ENCODE measurements at places on chromosomes 12 and 14. TPM values are rescaled to one million over a fixed set of nuclear protein-coding genes. Genes with fewer than 3 reads are reported as not detected.

DNA sequence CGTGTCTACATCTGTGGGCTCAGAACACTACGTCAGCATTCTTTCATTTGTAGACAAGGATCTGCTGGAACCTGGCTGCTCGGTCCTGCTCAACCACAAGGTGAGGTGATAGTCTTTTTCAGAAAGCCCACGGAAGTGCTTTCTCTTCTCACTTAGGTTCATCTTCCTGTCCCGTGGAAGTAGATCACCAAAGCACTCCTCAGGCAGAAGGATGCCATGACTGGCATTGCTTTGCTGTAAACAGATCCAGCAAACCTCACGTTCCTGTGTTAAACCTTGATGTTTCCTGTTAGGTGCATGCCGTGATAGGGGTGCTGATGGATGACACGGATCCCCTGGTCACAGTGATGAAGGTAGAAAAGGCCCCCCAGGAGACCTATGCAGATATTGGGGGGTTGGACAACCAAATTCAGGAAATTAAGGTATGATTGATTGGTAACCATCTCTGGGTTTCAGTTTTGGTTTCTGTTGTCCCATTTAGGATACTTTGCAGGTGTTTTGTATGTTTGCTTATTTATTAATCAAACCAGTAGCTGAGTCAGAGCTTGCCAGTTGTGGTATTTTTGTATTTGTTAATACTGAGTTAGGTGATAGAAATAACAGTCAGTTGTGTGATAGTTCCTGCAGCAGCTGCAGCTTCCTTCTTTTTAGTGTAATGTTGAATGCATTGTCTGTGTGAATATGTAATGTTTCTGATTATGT is 7.5 kb downstream of the PSMC1 start:
- no peak for DNase-seq

- DNase-seq, result no peak
These were observed 19.1 kb downstream of the POU6F1 start for GRCh38 chr12:51198568-51199365.

DNA sequence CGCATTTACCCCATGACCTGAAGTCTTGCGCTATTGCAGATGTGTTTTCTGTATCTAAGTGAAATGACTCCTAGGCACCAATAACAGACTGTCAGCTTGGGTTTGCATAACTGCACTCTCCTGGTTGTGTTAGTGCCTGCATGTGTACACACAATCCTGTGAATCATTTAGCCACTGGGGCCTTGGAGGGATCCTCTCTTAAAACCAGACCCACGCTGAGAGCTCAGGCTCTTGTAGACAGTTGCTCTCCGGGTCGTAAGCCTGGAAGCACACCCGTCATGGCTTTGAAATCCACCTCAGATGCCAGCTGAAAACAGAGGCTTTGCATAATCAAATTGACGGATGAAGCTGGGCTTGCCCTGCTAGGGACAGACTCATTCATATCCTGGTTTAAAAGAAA is 79.2 kb upstream of the RBM19 start:
- DNase-seq, result no peak

DNA sequence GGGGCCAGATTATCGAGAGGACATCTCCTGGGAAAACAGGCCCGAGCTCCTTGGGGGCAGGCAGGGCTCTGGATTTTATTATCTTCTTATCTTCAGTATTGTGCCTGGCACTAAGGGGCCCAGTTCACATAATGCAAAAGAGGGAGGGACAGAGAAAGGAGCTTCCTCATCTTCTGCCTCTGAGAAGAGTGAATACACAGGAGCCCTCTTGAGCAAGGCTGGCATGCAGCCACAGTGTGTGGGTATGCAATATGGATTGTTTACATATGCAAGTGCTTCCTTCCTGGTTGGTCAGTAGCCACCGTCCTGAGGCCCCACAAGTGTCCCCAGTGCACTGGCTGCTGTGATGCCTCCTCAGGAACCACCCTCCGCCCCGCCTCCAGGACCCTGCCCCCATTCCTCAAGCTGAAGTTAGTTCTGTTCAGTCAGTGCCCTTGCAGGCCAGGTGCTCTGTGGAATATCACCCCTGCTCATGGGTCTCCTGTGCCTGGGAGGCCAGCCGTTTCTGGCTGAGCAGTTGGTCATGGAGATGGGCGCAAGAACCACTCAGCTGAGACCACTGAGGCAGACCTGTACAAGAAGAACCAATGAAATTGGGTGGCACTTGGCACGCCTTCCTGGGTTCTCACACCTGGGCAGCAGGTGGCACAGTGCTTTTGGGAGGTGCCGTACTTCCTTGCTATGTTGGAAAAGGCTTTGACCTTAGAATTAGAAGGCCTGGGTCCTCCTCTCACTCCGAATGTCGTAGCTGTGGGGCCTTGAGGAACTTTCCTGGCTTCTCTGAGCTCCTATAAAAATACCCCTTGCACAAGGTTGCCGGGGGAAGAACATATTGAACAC is 35.1 kb upstream of the ACTN1 start:
- DNase-seq, result no peak

GRCh38 chr12:68480526-68480925 is 130.2 kb upstream of the RAP1B start:
- DNase-seq, result peak; percentile 27

GRCh38 chr12:56914724-56915123 is 19.5 kb downstream of the SDR9C7 start:
- DNase-seq, result no peak

DNA sequence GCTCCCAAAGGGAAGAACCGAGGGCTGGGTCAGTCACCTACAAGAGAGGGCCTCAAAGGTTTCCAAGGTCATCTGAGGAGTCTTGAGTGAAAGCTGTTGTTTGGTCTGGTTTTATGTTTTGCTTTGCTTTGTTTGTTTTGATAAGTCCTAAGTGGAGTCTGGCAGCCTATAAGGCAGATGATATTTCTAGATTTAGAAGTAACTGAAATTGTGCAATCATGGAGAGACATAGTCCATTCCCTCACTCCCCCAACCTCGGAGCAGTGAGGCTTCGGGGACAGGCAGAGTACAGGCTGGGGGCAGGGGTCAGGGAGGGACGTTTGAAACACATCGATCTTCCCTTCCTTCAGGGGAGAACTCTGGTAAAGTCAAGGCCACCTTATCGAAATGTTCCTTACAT is 42.3 kb downstream of the TTC9 start:
- DNase-seq, result no peak

DNA sequence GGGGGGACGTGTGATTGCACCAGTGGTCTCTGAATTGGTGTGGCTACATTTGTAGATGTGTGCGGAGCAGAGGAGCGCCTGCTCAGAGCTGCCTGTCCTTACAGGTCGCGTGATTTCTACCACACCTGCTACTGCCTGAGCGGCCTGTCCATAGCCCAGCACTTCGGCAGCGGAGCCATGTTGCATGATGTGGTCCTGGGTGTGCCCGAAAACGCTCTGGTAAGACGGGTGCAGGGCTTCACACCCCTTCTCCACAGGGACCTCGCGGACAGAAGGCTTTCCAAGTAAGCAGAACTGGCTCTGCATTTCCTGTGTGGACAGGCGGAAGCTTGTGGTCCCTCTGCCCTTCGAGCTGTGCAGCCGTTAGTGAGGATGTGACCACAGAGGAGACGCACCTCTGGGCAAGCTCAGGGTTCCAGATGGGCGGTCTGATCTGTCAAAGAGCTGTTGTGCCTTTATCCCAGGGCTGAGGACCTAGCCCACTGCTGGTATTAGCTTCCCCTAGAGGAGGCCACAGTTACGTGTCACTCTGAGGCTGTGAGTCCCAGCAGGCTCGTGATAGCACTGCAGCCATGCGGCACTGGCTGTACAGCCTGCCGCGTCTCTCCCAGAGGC is 47.7 kb downstream of the MAX start:
- DNase-seq, result no peak

Gene CLEC2A
- total RNA-seq, result not detected

Gene CRY1
- total RNA-seq, result 32.8 TPM
